ENCODE measurements at places on chromosomes 13 and 19. TPM values are rescaled to one million over a fixed set of nuclear protein-coding genes. Genes with fewer than 3 reads are reported as not detected.
A peak's percentile ranks its signal among the peaks of the same experiment; 100 is the strongest.

GRCh38 chr19:39138221-39139211 is 12.9 kb downstream of the PAK4 start:
- no peaks in the 10 kb centered on the region for H3K27me3 ChIP-seq
- no peak overlapping the region for H3K4me3 ChIP-seq
- no peaks in the 10 kb centered on the region for H3K36me3 ChIP-seq
- no peak overlapping the region for H3K27ac ChIP-seq

DNA sequence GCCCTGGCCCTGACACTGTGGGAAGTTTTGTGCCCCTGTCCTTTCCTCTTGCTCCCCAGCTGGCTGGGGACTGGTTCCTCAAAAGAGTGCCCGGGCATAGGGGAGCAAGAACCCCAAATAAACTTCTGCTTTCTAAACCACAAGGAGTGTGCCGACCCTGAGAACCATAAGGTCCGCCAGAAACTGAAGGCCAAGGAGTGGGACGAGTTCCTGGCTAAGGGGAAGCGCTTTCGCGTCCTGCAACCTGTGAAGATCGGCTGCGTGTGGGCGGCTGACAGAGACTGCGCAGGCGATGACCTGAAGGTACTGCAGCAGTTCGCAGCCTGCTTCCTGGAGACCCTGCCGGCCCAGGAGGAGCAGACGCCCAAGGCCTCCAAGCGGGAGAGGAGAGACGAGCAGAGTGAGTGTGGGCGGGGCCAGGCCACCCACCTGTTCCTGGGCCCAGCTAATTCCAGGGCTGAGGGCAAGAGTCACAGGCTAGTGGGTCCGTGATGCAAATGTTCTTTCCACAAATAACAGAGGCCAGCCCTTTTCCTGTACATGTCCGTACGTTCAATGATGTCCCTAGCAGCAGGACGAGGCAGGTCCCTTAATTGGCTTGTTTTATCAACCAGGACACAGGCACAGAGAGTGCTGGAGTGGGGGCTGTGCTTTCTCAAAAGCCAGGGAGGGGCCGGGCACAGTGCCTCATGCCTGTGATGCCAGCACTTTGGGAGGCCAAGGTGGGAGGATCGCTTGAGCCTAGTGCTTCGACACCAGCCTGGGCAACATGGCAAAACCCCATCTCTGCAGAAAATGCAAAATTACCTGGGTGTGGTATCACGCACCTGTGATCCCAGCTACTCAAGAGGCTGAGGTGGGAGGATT is 25.6 kb downstream of the UBXN6 start:
- H3K4me3 ChIP-seq: no peak overlapping the region
- no peaks in the 10 kb centered on the region for H3K27me3 ChIP-seq
- no peak overlapping the region for H3K27ac ChIP-seq
- no peaks in the 10 kb centered on the region for H3K36me3 ChIP-seq
- DNase-seq: no peak

GRCh38 chr13:44298314-44298713 is 75.3 kb upstream of the SERP2 start:
- no peaks in the 10 kb centered on the region for H3K27me3 ChIP-seq
- no peaks in the 10 kb centered on the region for H3K4me1 ChIP-seq
- H3K27ac ChIP-seq: no peak overlapping the region
- H3K36me3 ChIP-seq: no peaks in the 10 kb centered on the region
- H3K4me3 ChIP-seq: no peak overlapping the region

DNA sequence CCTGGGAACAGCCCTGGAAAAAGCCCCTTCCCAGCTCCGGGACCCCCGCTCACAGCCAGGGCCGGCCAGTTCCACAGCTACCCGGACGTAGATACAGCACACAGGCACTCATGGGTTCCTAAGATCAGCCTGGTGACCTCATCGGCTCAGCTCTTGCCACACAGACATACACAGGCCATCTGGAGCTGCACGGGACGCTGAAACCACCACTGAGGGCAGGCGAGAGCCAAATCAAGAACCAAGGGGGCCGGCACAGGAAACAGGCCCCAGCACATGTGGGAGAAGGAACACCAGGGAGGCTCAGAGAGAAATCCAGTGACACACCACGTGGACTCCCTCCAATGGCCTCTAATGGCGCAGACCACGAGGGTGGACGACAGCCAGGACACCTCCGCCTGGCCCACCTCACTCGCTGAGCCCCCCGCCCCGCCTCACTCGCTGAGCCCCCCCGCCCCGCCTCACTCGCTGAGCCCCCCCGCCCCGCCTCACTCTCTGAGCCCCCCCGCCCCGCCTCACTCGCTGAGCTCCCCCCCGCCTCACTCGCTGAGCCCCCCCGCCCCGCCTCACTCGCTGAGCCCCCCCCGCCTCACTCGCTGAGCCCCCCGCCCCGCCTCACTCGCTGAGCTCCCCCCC is 69.7 kb upstream of the C13orf46 start:
- no peaks in the 10 kb centered on the region for H3K36me3 ChIP-seq
- no peak overlapping the region for H3K4me3 ChIP-seq
- no peak overlapping the region for H3K27ac ChIP-seq

- peaks cover 7% of the 10 kb centered on the region for H3K4me1 ChIP-seq
- no peak overlapping the region for H3K27ac ChIP-seq
- H3K27me3 ChIP-seq: peaks cover 18% of the 10 kb centered on the region
- peak; percentile 71 for DNase-seq
- no peaks in the 10 kb centered on the region for H3K36me3 ChIP-seq
Measured at GRCh38 chr19:45645631-45646344, 6.6 kb upstream of the EML2 start.

DNA sequence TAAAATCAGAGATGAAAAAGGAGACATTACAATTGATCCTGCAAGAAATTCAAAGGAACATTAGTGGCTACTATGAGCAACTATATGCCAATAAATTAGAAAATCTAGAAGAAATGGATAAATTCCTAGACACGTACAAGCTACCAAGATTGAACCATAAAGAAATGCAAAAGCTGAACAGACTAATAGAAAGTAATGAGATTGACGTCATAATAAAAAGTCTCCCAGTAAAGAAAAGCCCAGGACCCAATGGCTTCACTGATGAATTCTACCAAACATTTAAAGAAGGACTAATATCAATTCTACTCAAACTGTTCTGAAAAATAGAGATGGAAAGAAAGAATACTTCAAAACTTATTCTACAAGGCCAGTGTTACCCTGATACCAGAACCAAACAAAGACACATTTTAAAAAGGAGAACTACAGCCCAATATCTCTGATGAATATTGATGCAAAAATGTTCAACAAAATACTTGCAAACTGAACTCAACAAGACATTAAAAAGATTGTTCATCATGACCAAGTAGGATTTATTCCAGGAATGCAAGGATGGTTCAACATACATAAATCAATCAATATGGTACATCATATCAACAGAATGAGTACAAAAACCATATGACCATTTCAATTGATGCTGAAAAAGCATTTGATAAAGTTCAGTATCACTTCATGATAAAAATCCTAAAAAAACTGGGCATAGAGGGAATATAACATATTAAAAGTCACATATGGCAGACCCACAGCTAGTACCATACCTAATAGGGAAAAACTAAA is 35.8 kb downstream of the UQCRFS1 start:
- H3K36me3 ChIP-seq: no peaks in the 10 kb centered on the region
- no peaks in the 10 kb centered on the region for H3K27me3 ChIP-seq
- H3K4me3 ChIP-seq: no peak overlapping the region
- H3K27ac ChIP-seq: no peak overlapping the region
- no peak for DNase-seq

- H3K27ac ChIP-seq: no peak overlapping the region
- peak; percentile 62 for DNase-seq
- H3K4me1 ChIP-seq: peaks cover 5% of the 10 kb centered on the region
Measured at GRCh38 chr19:8396563-8397203, 6.5 kb downstream of the RAB11B start.

- no peaks in the 10 kb centered on the region for H3K4me1 ChIP-seq
- no peak for DNase-seq
- no peak overlapping the region for H3K4me3 ChIP-seq
- no peak overlapping the region for H3K27ac ChIP-seq
Measured at GRCh38 chr19:4357921-4358326, 14.6 kb downstream of the MPND start.

DNA sequence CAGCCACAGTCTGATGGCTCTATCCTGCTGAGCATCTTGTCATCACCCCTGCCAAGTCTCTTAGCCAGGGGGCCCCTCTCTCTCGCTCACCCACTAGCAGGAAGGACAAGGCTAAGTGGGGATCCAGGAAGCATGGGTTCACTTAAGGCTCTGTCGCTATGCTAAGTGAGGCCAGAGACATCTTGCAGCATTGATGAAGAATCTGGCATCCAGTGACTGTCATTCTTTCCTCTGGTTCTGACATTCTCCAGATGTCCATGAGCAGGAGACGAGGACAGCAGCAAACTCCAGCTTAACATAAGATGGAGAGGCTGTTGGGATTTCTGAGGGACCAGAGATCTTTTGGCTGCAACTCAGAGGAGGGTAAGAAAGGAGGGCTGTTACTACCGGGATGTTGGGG is 230.2 kb downstream of the TSHZ3 start:
- H3K36me3 ChIP-seq: no peaks in the 10 kb centered on the region
- no peak overlapping the region for H3K4me3 ChIP-seq
- H3K27ac ChIP-seq: no peak overlapping the region
- no peaks in the 10 kb centered on the region for H3K4me1 ChIP-seq

GRCh38 chr19:24159707-24160106 is 72.7 kb downstream of the ZNF254 start:
- H3K4me1 ChIP-seq: no peaks in the 10 kb centered on the region
- no peaks in the 10 kb centered on the region for H3K36me3 ChIP-seq
- DNase-seq: no peak
- no peak overlapping the region for H3K27ac ChIP-seq
- no peaks in the 10 kb centered on the region for H3K27me3 ChIP-seq
- H3K4me3 ChIP-seq: no peak overlapping the region

GRCh38 chr13:107730813-107731212 is 484.5 kb downstream of the LIG4 start:
- no peak overlapping the region for H3K4me3 ChIP-seq
- H3K27ac ChIP-seq: no peak overlapping the region
- H3K4me1 ChIP-seq: no peaks in the 10 kb centered on the region
- DNase-seq: no peak

DNA sequence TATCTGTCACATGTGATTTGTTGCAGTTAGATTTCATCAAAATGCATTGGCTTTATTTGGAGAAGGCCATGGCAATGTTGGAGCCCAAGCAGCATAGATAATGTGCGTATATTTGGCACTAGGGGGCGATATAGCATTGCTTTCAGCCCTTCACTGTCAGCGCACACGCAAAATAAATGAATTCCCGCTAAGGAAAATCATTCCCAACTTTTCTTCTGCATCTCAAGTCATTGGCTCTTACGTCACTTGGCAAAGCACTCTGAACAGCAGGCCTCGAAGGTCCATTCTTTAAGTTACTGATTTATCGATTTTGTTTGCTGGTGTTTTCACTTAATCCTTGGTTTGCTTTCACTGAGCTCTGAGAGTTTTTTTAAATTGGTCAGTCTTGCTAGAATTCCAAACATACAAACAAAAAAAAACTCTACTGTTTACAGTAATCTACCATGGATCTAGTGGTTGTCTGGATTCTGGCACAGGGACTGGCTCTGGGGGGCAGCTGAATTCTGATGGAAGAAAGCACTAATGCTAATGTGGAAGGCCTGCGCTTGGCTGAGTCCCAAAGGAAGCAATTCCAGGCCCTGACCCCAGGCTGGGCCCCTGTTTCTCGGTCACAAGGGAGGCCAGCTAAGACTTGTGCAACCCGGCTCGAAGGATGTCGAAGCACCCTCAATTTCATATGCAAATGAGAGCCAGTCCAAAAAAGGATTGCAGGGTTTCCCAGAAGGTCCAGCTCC is 97.7 kb upstream of the IPO5 start:
- H3K4me1 ChIP-seq: no peaks in the 10 kb centered on the region
- no peaks in the 10 kb centered on the region for H3K27me3 ChIP-seq
- peak; percentile 37 for DNase-seq

DNA sequence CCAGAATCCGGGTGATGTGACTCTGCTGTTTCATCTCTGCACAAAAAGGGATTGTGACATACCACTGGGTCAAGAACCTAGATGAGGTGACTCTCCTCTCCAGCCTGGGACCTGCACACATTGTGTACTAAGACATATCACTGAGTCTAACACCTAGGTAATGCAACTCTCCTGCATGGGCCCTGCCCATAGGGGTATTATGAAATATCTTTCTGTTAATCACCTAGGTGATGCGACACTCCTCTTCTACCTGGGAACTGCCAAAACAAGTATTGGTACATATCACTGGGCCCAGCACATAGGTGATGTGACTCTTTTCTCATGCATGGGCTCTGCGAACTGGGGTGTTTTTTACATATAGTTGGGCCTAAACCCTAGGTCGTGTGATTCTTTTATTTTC is 35.5 kb upstream of the ZNF254 start:
- H3K36me3 ChIP-seq: peaks cover 10% of the 10 kb centered on the region
- H3K4me3 ChIP-seq: no peak overlapping the region
- no peak for DNase-seq
- H3K27me3 ChIP-seq: no peaks in the 10 kb centered on the region

- DNase-seq: no peak
- no peak overlapping the region for H3K4me3 ChIP-seq
- no peaks in the 10 kb centered on the region for H3K27me3 ChIP-seq
- peaks cover 7% of the 10 kb centered on the region for H3K4me1 ChIP-seq
- no peak overlapping the region for H3K27ac ChIP-seq
Measured at GRCh38 chr19:4673216-4673615, 3.1 kb upstream of the MYDGF start.

ZNF135 gene
- total RNA-seq: 1.4 TPM

ATXN8OS gene
- not detected for total RNA-seq

NTF4 gene
- not detected for total RNA-seq
